Epithelial cell of umbilical artery (primary cell): ENCODE measurements at places on chromosomes 16 and 17. TPM values are rescaled to one million over a fixed set of nuclear protein-coding genes. Genes with fewer than 3 reads are reported as not detected.

Gene CCL7
- total RNA-seq, result 1.3 and 4.4 TPM in 2 replicates

Gene MYL11
- total RNA-seq, result not detected in 2 replicates

Gene HAP1
- total RNA-seq, result under 0.01 and 0.30 TPM in 2 replicates

Gene HS3ST3A1
- 0.15 and 0.32 TPM in 2 replicates for total RNA-seq

Gene CES5A
- not detected in 2 replicates for total RNA-seq

Gene CBX8
- total RNA-seq, result 2.0 and 2.6 TPM in 2 replicates

Gene KCNAB3
- 0.15 and 0.32 TPM in 2 replicates for total RNA-seq

Gene CRYBA1
- total RNA-seq, result not detected in 2 replicates

Gene CHRNE
- total RNA-seq, result 0.30 and 0.97 TPM in 2 replicates

Gene TP53TG3B
- not detected in 2 replicates for total RNA-seq

Gene ADGRG3
- total RNA-seq, result not detected in 2 replicates

Gene AIPL1
- not detected in 2 replicates for total RNA-seq

Gene SULT1A1
- total RNA-seq, result 0.32 and 14.1 TPM in 2 replicates

Gene PTGES3L
- total RNA-seq, result 0.65 TPM in 1 of 2 replicates, not detected in the other

Gene KRT40
- total RNA-seq, result not detected in 2 replicates

Gene ZNF469
- 1.1 and 1.6 TPM in 2 replicates for total RNA-seq

Gene USP32
- 32.8 and 41.8 TPM in 2 replicates for total RNA-seq

Gene KRTAP4-1
- not detected in 2 replicates for total RNA-seq

Gene PRCD
- total RNA-seq, result not detected in 2 replicates
